Hematopoietic multipotent progenitor cell treated with erythropoietin and hydrocortisone succinate and interleukin-3 and kit ligand, for 15 days (in vitro differentiated cells): ENCODE measurements at places on chromosomes 4 and X.

GRCh38 chr4:8013976-8014726 lies 74.5 kb upstream of the AFAP1 start:
- DNase-seq, result no peak

DNA sequence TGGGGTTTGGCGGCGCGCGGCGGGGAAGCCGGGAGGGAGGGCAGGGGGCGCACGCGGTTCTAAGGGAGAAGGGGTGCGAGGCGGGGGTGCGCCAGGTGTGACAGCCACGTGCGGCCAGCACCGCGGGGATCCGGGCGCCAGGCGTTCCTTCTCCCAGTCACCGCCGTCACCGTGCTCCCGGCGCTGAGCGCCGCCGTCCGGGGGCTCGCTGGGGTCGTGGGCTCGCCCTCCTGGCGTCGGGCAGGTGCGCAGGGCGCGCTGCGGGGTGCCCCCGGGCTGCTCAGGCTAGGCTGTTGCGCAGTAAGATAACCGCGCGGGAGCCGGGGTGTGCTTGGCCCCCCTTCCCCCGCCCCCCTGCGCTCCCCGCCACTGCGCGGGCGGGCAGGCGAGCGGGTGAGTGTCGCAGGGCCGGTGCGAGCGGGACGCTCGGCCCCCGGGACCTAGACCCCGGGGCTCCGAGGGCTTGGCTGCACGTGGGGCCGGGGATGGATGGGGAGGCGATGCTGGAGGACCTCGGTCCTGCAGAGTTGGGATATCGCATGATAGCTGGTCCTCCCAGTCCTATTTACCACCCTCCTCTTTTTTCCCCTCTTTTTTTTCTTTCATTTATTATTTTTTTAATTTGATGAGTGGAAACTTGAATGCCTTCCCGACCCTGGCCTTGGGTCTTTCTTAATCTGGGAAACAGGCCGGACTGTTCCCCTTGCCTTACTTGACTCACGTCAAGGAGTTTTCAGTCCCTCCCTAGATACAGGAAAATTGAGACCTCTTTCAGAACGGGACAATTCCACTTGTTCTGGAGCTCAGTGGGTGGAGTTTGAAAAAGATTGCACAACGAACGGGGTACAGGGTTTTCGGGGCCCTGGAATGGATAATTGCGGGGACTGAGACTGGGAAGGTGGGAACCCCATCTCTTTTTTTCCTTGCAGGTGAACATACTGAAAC lies 797 bp downstream of the TXLNG start:
- peak; percentile 36 for DNase-seq

GRCh38 chrX:31237189-31237588 lies 165.3 kb upstream of the FTHL17 start:
- no peak for DNase-seq

GRCh38 chr4:3729188-3729881 lies 36.9 kb upstream of the ADRA2C start:
- DNase-seq, result no peak

- DNase-seq, result no peak
These were observed 823.5 kb downstream of the ADGRL3 start for GRCh38 chr4:62023633-62024032.

GRCh38 chr4:88765729-88766128 lies 68.1 kb upstream of the NAP1L5 start:
- no peak for DNase-seq

- DNase-seq, result no peak
These were observed 65.1 kb downstream of the PPP3CA start for GRCh38 chr4:101282076-101282844.

- no peak for DNase-seq
These were observed 232.7 kb downstream of the MGST2 start for GRCh38 chr4:139898293-139898692.

GRCh38 chr4:145153904-145154298 lies 26.5 kb downstream of the OTUD4 start:
- no peak for DNase-seq

DNA sequence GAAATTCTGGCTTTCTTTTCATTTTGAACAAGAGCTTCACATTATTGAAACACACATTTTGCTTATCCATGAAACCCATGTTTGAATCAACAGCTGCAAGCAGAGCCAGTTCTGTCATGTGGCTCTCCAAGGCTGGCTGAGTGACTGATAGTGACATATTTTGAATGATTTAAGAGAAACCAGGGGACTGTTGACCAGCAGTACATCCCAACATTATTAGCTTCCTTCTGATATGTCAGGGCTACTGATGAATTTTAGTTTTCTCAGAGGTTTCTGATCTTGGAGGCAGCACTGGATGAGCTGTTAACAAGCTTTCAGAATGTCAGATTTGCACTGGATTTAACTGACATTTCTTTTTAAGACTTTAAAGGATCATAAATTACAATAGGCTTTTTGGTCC lies 74.6 kb upstream of the GRXCR1 start:
- DNase-seq, result no peak

GRCh38 chr4:140095694-140096482 lies 58.1 kb downstream of the MAML3 start:
- peak; percentile 55 for DNase-seq

- no peak for DNase-seq
These were observed 90.5 kb upstream of the TRIM2 start for GRCh38 chr4:153113838-153114105.

GRCh38 chr4:109998867-109999584 lies 86.3 kb downstream of the EGF start:
- peak; percentile 70 for DNase-seq

DNA sequence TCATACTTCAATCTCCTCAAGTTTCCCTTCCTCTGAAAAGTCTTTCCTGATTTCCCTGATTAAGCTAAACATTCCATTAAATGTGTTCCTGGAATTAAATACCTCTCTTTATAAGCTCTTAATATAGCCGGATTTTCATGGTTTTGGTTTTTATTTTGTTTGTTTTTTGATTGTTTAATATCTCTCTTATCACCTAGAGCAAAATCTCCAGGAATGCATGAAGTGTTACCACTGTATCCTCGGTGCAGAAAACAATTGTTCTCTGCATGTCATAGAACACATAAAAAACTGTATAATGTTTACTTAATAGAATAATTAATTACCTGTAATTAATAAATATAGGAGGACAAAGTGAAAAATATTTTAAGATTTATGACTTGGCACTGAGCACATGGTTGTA lies 86.2 kb downstream of the PCDH18 start:
- no peak for DNase-seq

DNA sequence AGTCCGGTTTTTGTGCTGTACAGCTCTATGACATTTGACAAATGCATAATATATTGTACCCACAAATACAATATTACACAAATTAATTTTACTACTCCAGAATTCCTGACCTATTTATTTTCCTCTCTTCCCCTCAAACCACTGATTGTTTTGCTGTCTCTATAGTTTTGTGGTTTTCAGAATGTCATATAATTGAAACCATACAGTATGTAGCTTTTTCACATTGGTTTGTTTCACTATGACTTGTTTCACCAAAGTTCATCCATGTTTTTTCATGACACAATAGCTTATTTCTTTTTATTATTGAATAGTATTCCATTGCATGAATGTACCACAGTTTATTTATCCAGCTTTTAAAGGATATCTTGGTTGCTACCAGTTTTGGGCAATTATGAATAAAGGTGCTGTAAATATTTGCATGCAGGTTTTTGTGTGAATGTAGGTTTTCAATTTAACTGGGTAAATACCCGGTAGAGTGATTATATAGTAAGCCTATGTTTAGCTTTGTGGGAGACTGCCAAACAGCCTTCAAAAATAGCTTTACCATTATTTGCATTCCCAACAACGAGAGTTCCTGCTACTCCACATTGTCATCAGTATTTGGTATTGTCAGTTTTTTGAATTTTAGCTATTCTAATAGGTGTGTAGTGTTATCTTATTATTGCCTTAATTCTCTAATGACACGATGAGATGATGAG lies 25.9 kb downstream of the RNF175 start:
- no peak for DNase-seq

DNA sequence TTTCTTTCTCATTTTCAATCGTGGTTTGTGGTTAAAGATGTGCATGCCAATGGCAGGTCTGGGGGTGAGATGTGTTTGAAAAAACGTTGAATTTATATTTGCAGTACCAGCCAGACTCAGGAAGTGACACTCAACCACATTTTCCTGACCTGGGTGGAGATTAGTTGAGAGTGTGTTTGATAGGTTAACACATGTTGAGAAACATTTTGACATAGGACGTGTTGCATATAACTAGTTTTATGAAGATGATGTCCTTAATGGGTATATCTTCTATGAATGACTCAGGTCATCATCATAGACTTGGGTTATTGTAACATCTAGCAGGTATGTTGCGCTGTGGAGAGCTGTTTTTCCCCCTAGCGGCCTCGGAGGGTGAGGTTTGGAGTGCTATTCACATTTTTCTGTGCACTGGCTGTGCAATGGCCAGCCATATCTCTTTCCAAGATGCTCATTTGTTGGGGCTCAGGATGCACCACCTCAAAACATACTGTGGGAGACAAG lies 21.7 kb upstream of the CD38 start:
- no peak for DNase-seq

DNA sequence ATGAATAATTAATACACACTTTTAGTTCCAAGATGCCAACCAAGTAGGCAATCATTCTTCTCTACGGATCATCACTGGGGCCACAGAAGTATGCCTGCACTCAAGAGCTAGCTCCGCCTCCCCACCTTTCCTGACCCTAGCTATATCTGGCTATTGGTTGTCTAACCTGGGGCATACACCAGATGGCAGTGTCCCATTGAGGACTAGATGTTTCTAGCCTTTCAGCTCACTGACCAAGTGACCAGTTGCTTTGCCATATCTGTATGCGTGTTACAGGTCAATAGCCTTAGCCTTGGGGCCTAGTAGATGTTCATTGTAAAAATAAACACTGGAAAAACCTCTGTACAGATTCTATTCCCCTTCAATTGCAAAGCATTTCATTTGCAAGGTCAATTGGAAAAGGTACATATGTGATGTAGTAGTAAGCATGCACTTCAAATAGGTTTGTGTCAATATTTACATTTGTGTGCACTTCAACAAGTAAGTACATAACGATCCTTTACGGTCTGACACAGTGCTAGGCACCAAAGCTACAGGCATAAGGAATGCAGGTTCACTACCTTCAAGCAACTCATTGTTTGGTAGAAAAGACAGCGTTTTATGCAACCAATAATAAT lies 521.7 kb downstream of the PPARGC1A start:
- DNase-seq, result no peak

GRCh38 chrX:5916945-5917344 lies 311.7 kb downstream of the NLGN4X start:
- DNase-seq, result no peak

DNA sequence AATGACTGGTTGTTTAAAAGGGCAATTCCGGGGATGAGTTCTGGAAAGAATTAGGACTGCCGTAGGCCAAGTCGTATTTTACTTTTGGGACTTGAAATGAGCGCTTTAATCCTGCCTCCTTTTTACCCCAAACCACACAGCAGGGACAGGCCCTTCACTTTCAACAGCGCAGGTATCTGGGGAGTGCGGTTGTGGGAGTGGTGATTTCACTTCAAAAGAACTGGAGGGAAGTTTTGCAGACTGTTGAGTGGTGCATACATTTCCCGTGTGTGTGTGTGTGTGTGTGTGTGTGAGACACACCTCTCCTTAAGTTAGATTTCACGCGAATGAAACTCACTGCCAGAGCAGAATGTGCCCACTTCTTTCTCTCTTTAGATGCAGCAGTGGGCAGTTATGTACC lies 2.8 kb downstream of the NHS start:
- no peak for DNase-seq

- no peak for DNase-seq
These were observed 124.3 kb downstream of the STIM2 start for GRCh38 chr4:26984896-26985295.

GRCh38 chrX:85243761-85244449 lies at the start of the genes SATL1 and ZNF711:
Gene SATL1, minus strand, starts transcription at chrX:85243779. Its CDS starts 134,811 bp downstream, at chrX:85108968.
Gene ZNF711, plus strand, starts transcription at chrX:85243991. Its CDS starts 3,582 bp downstream, at chrX:85247573.
- peak; percentile 1 for DNase-seq

DNA sequence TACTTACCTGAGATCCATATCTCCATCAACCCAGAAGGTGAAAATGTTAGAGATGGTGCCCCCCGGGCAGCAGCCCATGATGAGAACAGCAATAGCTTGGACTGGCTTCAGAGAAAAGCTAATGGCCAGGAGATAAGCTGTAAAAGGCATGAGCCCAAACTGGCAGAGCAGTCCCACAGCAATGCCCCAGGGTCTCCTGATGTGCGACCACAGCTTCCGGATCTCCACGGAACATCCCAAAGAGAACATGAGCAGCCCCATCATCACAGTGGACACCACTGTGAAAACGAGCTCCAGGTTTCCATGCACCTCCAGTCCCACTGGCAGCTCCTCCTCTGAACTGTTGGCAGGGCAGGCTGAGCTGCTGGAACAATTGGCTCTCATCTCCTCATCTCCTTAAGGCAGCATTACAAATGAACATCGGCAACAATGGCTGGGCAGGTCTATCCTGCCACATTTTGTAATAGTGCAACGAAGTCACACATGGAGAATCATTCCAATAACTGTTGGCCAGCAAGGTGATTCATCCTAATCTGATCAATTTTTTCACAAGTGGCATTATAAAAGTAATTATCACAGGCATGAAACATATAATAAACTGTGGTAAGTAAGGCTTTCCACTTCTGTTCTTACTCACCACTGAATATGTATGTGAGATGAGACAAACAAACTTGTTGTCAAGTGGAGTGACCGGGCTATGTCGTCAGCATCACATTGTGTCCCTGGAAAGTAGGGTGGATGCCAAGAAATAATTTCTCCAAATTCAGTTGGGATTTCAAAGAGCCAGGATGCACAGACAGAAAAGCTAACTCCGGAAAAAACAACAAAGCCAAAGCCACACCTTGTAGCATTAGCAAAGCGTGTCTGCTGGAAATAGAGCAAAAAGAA lies at the start of gene SLC10A6:
SLC10A6 (minus strand) TSS at position 653 of the 888 bp plus-strand sequence; CDS start at position 384, 269 bp downstream.
- no peak for DNase-seq

- DNase-seq, result no peak
These were observed 127.1 kb downstream of the RBM46 start for GRCh38 chr4:154908168-154908567.

DNA sequence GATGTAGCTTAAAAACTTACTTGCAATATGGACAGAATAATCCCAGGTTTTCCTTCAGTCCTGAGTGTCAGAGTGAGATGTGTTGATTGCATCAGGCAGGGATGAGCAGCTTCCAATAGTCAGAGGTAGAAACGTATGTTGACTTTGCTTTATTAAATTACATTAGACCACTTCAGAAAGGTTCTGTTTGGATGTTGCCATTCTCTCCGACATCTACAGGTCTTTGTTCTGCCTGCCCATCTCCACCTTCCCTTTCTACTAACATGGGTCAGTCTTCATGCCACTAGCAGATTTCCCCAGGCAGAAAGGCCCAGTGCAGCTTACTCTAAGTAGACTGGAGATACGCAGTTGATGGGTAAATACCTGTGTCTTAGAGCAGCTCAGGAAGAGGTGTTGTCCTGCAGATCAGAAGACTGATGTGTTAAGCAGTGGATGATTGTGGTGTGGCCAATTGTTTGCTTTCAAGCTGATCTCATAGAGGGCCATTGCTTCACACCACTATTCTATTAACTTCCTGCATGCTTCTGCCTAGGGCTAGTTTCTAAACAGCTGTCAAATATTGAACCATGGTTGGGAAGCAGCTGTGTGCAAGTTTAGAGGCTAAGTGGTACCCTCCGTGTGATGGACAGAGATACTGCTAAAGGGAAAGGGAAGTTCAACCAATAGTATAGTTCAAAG lies 1.8 kb downstream of the FRMPD4 start:
- no peak for DNase-seq

- no peak for DNase-seq
These were observed 369.9 kb upstream of the ANXA10 start for GRCh38 chr4:167722487-167722808.

- no peak for DNase-seq
These were observed 907.1 kb downstream of the RPA4 start for GRCh38 chrX:97790850-97791249.
